ENCODE measurements at places on chromosomes 5 and 9. TPM values are rescaled to one million over a fixed set of nuclear protein-coding genes. Genes with fewer than 3 reads are reported as not detected.

Gene FOXI1
- not detected for total RNA-seq

Gene CATSPER3
- 0.58 TPM for total RNA-seq

Gene GPR151
- total RNA-seq: not detected

Gene STPG3
- total RNA-seq: not detected

Gene TRIM7
- 4.1 TPM for total RNA-seq

Gene CDKN2A
- total RNA-seq: not detected

Gene PKD2L2
- total RNA-seq: not detected

Gene INSL4
- not detected for total RNA-seq

Gene DMRT3
- not detected for total RNA-seq

Gene SELENOP
- 189 TPM for total RNA-seq

Gene TMEM215
- total RNA-seq: not detected

Gene CXXC5
- 39.7 TPM for total RNA-seq

Gene ZDHHC11B
- total RNA-seq: 5.1 TPM

Gene TMEM167A
- 55.6 TPM for total RNA-seq

Gene IRF1
- 19.8 TPM for total RNA-seq

Gene PCDHB11
- total RNA-seq: 2.8 TPM

Gene CYLC2
- total RNA-seq: not detected

Gene ZMYND19
- 8.6 TPM for total RNA-seq

Gene SCGB3A1
- not detected for total RNA-seq

Gene PDE6A
- total RNA-seq: 0.08 TPM

Gene OR1Q1
- total RNA-seq: not detected

Gene CFAP77
- 1.5 TPM for total RNA-seq

Gene ZFP37
- 0.51 TPM for total RNA-seq

Gene AIF1L
- total RNA-seq: 50.5 TPM

Gene FBP2
- total RNA-seq: not detected

Gene FOXB2
- not detected for total RNA-seq

Gene ACOT12
- not detected for total RNA-seq

Gene LEAP2
- 1.9 TPM for total RNA-seq

Gene NDUFAF2
- total RNA-seq: 22.9 TPM

Gene NIM1K
- total RNA-seq: 0.16 TPM

Gene SHISAL2B
- total RNA-seq: not detected

Measured in heart left ventricle (tissue), 16 donors.